CD4-positive, CD25-positive, alpha-beta regulatory T cell (primary cell): ENCODE measurements at places on chromosomes 11 and 22. TPM values are rescaled to one million over a fixed set of nuclear protein-coding genes. Genes with fewer than 3 reads are reported as not detected.

The GAS2L1 gene
- total RNA-seq, result 1.8 TPM

The CRYBA4 gene
- total RNA-seq, result not detected

The RAB38 gene
- total RNA-seq, result 1.6 TPM

The MMP3 gene
- total RNA-seq, result not detected

The DDIAS gene
- 2.2 TPM for total RNA-seq

The PRAME gene
- total RNA-seq, result not detected

The TNNI2 gene
- not detected for total RNA-seq

The GPR83 gene
- total RNA-seq, result 0.15 TPM

The EIF3D gene
- total RNA-seq, result 269 TPM
